GM12891 (cell line): ENCODE measurements at places on chromosomes 5 and 9.

DNA sequence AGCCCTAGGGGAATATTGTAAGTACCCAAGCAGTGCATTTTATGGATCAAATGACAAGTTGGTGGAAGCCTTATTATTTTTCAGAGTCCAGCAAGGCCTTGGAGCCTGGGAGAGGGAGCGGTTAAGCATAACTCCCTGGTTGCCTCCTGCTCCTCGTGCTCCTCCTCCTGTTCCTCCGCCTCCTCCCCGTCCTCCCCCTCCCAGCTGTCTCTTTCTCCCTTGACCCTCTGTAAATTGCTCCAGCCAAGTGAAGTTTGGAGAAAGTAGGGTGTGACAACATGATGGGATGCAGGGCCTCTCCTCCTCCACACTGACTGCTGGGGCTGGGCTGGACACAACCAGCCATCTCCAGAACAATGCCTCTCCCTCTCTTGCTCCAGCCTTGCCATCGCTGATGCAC lies 586.9 kb downstream of the CCDC171 start:
- no peak for DNase-seq

- no peak for DNase-seq
These were observed 408.8 kb upstream of the ACTBL2 start for GRCh38 chr5:57891443-57891842.

DNA sequence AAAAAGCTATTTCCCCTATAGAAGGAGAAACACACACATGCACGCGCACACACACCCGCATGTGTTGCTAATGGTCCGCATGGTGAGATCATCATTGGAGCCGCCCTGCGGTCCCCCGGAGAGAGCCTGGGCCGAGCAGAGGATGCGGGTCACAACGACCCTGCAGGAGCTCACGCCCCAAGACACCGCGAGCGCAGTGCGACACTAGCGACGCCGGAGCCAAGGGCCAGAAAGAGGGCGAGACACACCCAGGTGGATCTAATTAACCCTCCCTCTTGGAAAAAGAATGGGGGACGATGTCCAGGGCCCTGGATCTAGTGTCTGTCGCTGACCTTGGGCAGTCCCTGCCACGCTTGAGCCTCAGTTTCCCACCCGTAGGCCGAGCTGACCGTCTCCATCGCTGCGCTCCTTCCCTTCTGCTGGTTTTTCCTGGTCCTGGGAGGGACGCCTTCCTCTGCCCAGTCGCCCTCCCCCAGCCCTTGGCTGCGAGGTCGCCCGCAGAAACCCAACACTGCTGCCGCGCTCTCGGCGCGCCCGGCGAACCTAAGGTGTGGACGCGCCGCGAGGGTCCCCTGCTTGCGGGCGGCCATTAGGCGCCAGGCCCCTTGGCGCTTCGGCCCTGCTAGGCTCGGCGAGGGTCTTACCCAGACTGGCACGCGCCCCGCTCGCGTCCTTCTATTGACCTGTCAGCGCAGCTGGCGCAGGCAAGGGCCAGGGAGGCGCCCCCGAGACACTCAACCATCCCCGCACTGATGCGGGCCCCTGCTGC lies 47.5 kb upstream of the RNF20 start:
- DNase-seq, result no peak

DNA sequence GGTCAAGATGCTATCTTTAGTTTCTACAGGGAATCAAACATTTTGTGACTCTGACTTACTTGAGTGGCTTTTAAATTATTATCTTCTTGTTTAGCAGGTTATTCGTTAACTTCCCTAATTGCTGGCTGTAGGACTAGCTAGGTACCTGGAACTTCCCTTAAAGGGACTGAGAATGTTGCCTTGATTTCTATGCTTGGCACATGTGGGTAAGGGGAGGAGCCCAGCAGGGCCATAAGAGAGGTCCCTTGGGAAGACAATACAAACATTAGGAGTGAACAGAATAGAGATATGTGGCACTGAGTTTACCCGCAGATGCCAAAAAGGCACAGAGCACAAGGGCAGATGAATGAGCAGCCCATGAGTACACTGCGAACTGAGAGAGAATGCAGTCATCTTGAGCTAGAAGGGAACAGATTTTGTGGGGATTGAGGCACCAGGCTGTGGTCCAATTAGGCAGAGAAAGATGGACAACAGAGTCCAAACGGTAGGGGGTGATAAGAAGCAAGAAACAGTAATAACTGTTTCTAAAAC lies 9.8 kb downstream of the CKMT2 start:
- no peak for DNase-seq

GRCh38 chr5:64298586-64298985 lies 132.9 kb downstream of the RNF180 start:
- DNase-seq, result no peak

DNA sequence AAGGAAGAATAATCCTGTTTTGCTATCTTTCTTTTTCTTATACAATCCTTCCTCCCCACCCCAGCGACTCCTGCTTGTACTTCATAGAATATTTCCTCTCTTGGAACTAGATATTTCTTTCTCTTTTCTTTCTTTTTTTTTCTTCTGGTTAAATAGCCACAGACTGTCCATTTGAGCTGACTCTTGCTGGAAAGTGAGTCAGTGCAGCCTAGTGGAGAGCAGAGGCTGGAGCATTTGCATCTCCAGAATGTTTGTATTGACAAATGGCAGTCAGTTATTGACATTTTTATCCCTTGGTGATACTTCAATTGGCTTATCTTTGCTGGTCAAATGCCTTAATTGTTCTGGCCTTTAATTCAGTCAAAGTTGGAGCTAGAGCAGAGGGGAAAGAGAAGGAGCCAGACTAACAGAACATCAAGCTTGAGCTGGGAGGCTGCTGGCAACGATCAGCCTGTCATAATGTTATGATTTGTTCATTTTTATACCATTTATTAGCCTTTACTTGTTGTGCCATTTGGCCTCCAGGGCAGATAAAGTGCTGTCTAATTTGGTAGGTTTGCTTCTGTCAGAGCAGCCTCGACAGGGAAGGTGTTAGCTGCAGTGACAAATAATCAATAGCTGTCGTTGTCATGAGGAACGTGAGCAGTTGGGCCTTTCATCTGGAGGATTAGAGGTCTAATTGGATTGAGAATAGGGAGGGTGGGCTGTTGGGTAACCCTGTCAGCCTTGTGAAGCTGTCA lies 69.0 kb downstream of the INVS start:
- no peak for DNase-seq

DNA sequence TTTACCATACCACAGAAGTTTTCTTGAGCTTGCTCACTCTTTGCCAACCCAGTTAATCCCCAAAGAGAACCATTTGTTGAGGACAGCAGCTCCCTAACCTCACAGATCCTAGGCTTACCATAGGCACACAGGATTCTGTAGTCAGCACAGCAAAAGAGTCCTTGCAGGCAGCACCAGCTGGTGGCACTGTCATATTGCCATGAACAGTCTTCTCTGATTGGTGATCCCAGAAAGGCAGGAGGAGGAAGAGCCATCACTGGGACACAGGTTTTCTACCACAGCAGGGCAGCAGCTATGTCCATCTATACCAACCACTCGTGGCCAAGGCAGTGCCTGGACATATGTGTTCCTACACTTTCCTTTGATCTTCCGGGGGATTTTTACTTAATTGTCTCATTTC lies 297.1 kb upstream of the CD180 start:
- DNase-seq, result no peak

DNA sequence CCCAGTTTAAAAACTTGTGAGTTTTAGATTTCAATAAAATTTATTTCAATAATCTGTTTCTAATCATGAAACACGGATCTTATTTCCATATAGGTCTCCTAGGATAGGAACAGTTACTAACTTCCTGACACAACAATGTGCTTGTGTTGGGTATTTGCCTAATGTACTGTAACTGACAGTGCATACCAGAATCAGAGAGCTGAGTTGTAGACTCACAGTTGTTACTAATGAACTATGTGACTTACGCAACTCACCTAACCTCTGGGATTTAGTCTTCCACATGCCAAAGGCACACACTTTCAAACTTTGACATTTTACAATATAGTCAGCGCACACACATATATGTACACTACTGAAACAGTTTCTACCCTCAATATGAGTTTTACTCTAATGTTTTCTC lies 77.7 kb downstream of the HOMER1 start:
- no peak for DNase-seq

DNA sequence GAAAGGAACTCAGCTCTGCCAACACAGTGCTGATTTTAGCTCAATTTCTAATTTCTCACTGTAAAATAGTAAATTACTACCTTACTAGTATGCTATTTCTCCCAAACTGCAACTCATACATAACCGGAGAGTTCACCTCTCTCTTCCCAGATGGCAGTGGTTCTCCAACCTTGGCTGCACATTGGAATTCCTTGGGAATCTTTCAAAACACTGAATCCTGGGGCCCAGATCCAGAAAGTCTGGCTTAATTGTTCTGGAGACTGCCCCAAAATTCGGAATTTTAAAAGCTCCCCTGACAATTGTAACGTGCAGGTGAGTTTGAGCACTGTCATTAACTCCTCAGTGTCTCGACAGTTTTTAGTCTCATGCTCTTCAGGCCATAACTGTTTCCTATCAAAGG lies 100.3 kb downstream of the SLC1A3 start:
- no peak for DNase-seq

DNA sequence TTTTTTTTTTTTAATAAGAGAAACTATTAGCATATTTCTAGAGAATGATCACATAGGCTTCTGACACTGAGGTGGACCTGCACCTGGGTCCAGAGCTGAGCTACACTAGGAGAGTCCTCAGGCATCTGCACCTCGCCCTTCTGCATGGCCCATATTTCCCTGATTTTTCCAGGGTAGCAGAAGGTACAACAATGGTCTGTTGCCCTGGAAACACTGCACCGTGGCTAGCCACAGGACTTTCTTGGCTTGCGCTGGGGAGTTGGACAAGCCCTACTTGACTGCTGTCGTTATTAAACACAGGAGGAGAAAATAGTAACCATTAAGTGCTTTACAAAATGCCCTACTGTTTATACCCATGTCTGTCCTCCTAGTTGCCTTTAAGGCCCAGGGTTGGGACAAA lies 615.7 kb upstream of the MEF2C start:
- no peak for DNase-seq

DNA sequence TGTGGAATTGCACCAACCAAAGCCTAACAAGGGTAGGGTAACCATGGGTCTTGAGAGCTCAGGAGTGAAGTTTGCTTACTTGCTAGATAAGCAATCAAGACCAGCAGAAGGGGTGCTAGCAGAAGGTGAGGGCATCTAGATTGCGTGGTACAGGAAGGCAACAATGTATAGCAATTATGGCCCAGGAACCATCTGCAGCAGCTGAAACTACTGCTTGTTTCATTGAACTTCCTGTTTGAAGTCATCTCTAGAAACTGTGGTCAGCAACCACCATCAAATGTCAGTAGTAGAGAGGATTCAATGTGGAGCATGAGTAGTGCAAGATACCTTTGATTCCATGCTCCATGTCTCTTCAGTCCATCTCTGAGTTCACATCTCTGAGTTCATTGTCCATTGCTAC lies 462.1 kb upstream of the GRAMD2B start:
- peak; percentile 0 for DNase-seq
